ENCODE measurements at places on chromosomes 4 and X. TPM values are rescaled to one million over a fixed set of nuclear protein-coding genes. Genes with fewer than 3 reads are reported as not detected.
A peak's percentile ranks its signal among the peaks of the same experiment; 100 is the strongest.

DNA sequence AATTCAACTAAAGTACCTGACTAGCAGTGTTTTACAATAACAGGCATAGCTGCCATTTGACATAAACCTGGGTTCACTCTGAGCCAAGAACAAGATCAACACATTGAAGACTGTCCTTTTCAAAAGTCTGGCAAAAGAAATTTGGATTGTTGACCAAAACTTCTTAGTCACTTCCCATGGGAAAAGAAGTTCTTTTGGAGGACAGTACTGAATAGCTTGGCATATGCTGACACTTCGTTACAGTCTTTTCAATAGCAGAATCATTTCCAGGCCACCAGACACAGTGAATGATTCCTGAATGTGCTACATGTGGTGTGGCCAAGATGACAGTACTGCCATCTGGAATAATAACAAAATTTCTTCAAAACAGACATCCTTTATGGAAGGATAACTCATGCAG is 560.3 kb downstream of the GRID2 start:
- DNase-seq: no peak
- H3K4me1 ChIP-seq: no peaks in the 10 kb centered on the region
- H3K27me3 ChIP-seq: peaks cover 9% of the 10 kb centered on the region
- no peaks in the 10 kb centered on the region for H3K36me3 ChIP-seq
- H3K27ac ChIP-seq: no peak overlapping the region

GRCh38 chr4:11589676-11590075 is 161.0 kb upstream of the HS3ST1 start:
- H3K4me3 ChIP-seq: no peak overlapping the region
- H3K27ac ChIP-seq: no peak overlapping the region
- H3K4me1 ChIP-seq: no peaks in the 10 kb centered on the region
- no peaks in the 10 kb centered on the region for H3K36me3 ChIP-seq
- no peak for DNase-seq
- H3K27me3 ChIP-seq: no peaks in the 10 kb centered on the region

DNA sequence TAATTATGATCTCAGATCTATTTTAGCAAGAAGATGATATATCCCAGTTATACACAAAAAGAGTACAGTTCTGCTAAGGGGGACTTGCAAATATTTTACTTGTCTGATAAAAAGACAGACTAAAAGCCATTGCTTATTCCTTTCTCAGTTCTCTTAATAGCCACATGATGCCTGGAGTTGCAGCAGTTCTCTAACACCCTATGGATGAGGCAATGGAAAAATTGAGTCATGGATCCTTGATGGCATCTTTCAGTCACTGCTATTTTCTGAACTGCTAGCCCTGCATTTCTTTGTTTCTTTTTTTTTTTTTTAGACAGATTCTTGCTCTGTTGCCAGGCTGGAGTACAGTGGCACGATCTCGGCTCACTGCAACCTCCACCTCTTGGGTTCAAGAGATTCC is 1956.7 kb downstream of the C4orf33 start:
- H3K36me3 ChIP-seq: no peaks in the 10 kb centered on the region
- no peaks in the 10 kb centered on the region for H3K4me1 ChIP-seq
- H3K27me3 ChIP-seq: no peaks in the 10 kb centered on the region
- DNase-seq: no peak

- no peaks in the 10 kb centered on the region for H3K36me3 ChIP-seq
- DNase-seq: no peak
- H3K4me3 ChIP-seq: no peak overlapping the region
Observed at GRCh38 chrX:114584983-114585842, 1.3 kb downstream of the HTR2C start.

- H3K36me3 ChIP-seq: no peaks in the 10 kb centered on the region
- peaks cover 41% of the 10 kb centered on the region for H3K27me3 ChIP-seq
- peak overlapping the region; percentile 74 for H3K4me3 ChIP-seq
- peaks cover 27% of the 10 kb centered on the region for H3K4me1 ChIP-seq
- peak overlapping the region; percentile 57 for H3K27ac ChIP-seq
Observed at GRCh38 chr4:4852591-4853362, 6.7 kb upstream of the MSX1 start.

- DNase-seq: no peak
- no peak overlapping the region for H3K27ac ChIP-seq
- H3K36me3 ChIP-seq: peaks cover 2% of the 10 kb centered on the region
- H3K27me3 ChIP-seq: no peaks in the 10 kb centered on the region
Observed at GRCh38 chr4:98631506-98631905, 26.9 kb downstream of the TSPAN5 start.

DNA sequence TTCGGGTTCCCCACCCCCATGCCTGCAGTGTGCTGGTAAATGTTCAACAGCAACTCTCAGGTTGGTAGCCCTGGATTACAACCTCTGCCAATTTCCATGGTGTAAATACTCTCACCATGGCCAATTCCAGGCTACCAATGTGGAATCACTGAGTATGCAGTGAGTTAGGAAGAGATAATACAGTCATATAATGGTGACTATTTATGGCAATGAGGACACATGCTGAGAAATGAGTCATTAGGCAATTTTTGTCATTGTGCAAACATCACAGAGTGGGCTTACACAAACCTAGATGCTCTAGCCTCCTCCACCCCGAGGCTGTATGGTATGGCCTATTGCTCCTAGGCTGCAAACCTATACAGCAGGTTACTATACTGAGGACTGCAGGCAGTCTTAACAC is 4.6 kb upstream of the CLDN24 start:
- DNase-seq: peak; percentile 46
- H3K36me3 ChIP-seq: peaks cover 12% of the 10 kb centered on the region
- no peak overlapping the region for H3K4me3 ChIP-seq

DNA sequence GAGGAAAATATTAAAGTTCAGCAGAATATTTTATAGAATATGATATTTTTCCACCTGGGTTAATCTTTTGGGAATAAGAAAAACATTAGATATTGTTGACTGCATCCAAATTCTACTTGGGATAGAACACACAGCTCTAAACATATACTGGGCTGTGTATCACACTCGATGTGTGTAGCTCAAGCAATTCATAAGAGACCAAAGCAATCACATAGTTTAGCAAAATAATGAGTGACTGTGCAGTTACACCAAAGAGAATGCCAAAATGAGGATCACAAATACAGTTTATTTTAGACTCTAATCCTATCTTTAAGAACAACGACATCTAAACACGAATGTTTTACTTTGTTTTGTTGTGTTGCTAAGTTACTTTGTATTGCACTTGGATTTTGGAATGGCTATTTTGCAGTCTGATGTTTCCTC is 101.2 kb downstream of the CBR4 start:
- no peak for DNase-seq
- H3K4me1 ChIP-seq: peaks cover 27% of the 10 kb centered on the region
- peaks cover 45% of the 10 kb centered on the region for H3K36me3 ChIP-seq
- H3K4me3 ChIP-seq: no peak overlapping the region

DNA sequence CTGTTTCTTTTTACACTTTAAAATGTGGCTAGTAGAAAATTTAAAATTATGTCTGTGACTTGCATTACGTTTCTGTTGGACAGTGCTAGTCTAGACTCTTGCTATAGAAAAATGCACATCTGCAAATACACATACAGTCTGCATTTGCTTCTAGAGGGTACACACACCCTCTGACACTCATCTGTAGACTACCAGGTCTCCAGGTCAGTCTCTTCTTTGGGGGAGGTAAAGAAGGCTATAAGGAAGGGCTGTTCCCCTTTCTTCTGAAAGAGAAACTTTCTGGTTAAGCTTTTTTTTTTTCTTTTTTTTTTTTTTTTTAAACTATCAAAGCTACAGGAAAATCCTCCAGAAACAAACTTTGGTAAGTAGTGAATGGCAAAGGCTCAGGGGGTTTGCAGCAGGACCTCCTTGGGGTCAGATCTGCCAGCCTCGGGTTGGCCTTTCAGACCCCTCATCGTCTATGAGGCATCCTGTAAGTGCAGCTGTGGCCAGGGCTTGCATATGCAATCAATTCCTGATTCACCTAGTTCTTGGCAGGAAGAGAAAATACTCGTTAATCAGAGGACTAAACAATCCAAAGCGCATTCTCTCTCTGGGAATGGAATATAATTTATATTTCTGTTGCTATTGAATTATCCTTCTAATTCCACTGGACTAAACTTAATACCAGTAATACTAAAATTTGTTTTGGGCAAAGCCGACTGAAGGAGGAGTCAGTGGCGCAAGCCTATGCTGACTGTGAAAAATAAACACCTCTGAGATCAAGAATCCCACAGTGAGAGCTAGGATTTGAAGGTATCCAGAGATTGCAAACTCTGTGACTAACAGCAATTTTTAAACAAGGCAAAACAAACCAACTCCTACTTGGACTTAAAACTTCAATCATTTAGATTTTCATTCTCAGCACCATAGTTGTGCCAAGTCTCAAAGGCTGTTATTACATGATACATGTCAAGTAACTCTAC is 109.3 kb upstream of the TBC1D9 start:
- H3K27ac ChIP-seq: no peak overlapping the region
- peaks cover 33% of the 10 kb centered on the region for H3K36me3 ChIP-seq
- H3K4me1 ChIP-seq: peaks cover 18% of the 10 kb centered on the region
- no peak for DNase-seq

DNA sequence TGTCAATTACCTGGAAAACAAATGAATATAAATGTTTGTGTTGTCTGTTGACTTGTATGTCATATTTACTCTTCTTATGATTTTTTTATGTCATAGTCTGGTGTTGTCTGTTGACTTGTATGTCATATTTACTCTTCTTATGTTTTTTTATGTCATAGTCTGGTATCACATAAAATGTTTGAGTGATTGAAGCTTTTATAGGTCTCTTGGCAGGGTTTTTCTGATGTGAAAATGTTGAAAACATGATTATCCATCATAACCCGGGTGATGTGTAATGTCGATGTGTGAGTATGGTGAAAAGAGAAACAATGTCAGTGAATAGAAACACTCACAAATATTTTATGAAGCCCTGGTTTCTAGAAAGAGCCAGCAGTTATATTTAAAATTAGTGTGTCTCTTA is 335.7 kb downstream of the BMPR1B start:
- peaks cover 9% of the 10 kb centered on the region for H3K4me1 ChIP-seq
- no peak overlapping the region for H3K4me3 ChIP-seq
- no peak for DNase-seq

DNA sequence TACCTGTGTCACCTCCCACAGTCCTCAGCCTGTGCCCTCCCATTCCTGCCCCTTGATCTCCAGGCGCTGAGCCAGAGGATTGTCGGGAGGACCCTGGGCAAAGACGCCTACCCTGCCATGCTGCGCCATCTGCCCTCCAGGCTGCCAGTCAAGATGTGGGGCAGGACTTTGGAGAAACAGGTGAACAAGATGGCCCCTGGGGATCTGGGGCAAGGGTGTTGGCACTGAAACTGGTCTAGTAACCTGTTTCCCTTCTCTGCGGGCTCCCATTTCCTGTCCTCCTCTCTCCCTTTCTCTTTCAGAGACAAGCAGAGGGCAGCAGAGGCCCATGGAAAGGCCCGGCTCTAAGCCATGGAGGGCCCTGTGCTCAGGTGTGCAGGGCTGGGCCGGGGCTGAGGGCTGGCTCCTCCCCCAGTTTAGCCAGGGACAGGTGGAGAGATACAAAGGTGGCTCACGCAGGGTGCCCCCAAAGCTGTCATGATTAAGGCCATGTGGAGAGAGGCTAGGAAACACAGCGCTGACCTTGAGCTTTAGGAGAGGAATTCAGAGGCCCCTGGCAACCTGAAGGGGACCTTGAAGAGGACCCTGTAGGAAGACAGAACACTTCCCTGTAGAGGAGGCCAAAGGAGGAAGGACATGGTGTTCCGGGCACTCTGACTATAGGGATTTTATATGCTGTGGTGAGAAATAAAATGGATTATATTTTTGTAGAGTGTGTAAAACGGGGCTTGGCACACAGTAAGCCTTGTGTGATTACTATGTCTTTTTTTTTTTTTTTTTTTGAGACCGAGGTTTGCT is at the start of gene GLOD5:
TSS of gene GLOD5 (plus strand) at position 74 of the 798 bp plus-strand sequence. CDS start at position 118, 44 bp downstream.
- H3K4me3 ChIP-seq: no peak within 1 kb of the TSS
- no peak for DNase-seq
- no peak within 1 kb of the TSS for H3K27ac ChIP-seq
- no peaks in the 10 kb centered on the region for H3K36me3 ChIP-seq
- H3K4me1 ChIP-seq: no peaks in the 10 kb centered on the region
- peaks cover 10% of the 10 kb centered on the region for H3K27me3 ChIP-seq

GRCh38 chrX:118126286-118126685 is 9.7 kb upstream of the KLHL13 start:
- no peaks in the 10 kb centered on the region for H3K4me1 ChIP-seq
- no peaks in the 10 kb centered on the region for H3K36me3 ChIP-seq
- H3K4me3 ChIP-seq: no peak overlapping the region
- no peaks in the 10 kb centered on the region for H3K27me3 ChIP-seq

- H3K27me3 ChIP-seq: no peaks in the 10 kb centered on the region
- H3K27ac ChIP-seq: no peak overlapping the region
- no peak overlapping the region for H3K4me3 ChIP-seq
- H3K36me3 ChIP-seq: peaks cover 8% of the 10 kb centered on the region
- no peak for DNase-seq
Observed at GRCh38 chr4:182695842-182696241, 221.3 kb downstream of the DCTD start.

GRCh38 chr4:132275583-132276121 is 873.4 kb upstream of the PCDH10 start:
- no peak overlapping the region for H3K27ac ChIP-seq
- H3K4me1 ChIP-seq: no peaks in the 10 kb centered on the region

- no peak overlapping the region for H3K4me3 ChIP-seq
- no peak for DNase-seq
- H3K27ac ChIP-seq: no peak overlapping the region
Observed at GRCh38 chrX:104712515-104712914, 146.5 kb downstream of the IL1RAPL2 start.

GRCh38 chrX:102985192-102985591 is 48.1 kb downstream of the RAB40AL start:
- no peaks in the 10 kb centered on the region for H3K27me3 ChIP-seq
- H3K4me1 ChIP-seq: no peaks in the 10 kb centered on the region
- no peak overlapping the region for H3K27ac ChIP-seq
- H3K36me3 ChIP-seq: no peaks in the 10 kb centered on the region

- peaks cover 6% of the 10 kb centered on the region for H3K4me1 ChIP-seq
- DNase-seq: no peak
- no peak overlapping the region for H3K27ac ChIP-seq
Observed at GRCh38 chrX:4932790-4933189, 1219.3 kb upstream of the PRKX start.

GRCh38 chrX:88944661-88945060 is 197.6 kb downstream of the CPXCR1 start:
- H3K4me1 ChIP-seq: no peaks in the 10 kb centered on the region
- H3K36me3 ChIP-seq: no peaks in the 10 kb centered on the region
- H3K27me3 ChIP-seq: no peaks in the 10 kb centered on the region
- no peak overlapping the region for H3K4me3 ChIP-seq
- DNase-seq: no peak
- H3K27ac ChIP-seq: no peak overlapping the region

The GABRB1 gene
- not detected for total RNA-seq

The TMEM165 gene
- 102 TPM for total RNA-seq

The PLAC8 gene
- not detected for total RNA-seq

The ADH1A gene
- not detected for total RNA-seq

The AFM gene
- not detected for total RNA-seq

The RHOXF1 gene
- not detected for total RNA-seq

The BEX1 gene
- total RNA-seq: 10.7 TPM

The SPANXC gene
- not detected for total RNA-seq

The MAGEC1 gene
- total RNA-seq: not detected

The UGT2B15 gene
- not detected for total RNA-seq

The GABRE gene
- total RNA-seq: 1.4 TPM

The UBE2A gene
- 66.5 TPM for total RNA-seq

The OPN1MW gene
- total RNA-seq: not detected
